Amygdala (tissue), 56 donors: ENCODE measurements at places on chromosomes 11 and 22.
A peak's percentile ranks its signal among the peaks of the same experiment; 100 is the strongest.

GRCh38 chr22:20191000-20191515 is 40.2 kb upstream of the CCDC188 start:
- DNase-seq = no peak

GRCh38 chr22:22571429-22571828 is 12.4 kb upstream of the PRAME start:
- DNase-seq = no peak

DNA sequence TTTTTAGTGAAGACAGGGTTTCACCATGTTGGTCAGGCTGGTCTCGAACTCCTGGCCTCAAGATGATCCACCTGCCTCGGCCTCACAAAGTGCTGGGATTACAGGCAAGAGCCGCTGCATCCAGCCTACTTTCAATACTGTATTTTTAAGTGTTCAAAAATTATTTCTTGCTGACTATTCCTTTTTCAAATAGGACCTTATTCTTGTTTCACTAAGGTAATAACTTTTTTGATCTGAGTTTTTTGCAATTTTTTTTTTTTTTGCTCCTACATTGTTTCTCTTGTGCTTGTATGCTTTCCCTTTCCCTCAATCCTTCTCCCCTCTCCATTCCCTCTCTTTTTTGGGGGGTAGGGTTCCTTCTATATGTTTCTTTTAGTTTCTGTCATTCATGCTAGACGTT is 73.1 kb downstream of the FAM168A start:
- no peak for DNase-seq

- no peak for DNase-seq
Observed at GRCh38 chr22:44363980-44364750, 51.4 kb upstream of the SHISAL1 start.

GRCh38 chr11:4495487-4495886 is 13.0 kb downstream of the OR52K1 start:
- no peak for DNase-seq

DNA sequence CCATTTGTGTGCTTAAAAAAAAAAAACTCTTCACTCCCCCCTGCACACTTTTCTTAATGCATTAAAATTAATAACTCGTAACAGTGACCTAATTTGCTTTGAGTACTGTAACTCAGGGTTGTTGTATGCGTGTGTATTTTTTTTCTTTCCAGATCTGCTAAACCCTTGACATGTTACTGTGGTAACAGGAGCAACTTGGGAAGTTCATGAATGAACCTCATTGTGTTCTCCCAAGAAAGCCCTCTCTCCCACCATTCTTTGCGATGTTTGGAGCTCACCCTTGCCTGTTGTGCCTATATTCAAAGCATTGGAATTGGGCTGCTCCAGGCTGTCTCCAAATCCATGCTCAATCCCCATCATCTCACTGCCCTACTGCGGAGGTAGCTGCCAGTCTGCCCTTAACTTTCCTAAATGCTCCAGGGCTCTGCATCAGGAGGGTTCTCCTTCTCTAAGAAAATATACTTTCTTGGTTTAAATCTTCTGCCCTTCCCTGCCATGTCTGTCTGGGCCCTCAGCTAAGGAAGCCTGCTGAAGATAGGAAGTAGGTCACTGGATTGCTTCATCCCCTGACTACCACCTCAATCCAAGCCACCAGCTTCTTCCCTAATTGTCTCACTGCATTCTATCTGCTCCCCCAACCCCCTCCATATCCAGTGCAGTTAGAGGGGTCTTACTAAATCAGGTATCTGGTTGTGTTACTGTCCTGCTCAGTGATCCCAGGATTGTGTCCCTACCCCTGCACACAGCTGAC is 70.3 kb downstream of the KIRREL3 start:
- DNase-seq = no peak

DNA sequence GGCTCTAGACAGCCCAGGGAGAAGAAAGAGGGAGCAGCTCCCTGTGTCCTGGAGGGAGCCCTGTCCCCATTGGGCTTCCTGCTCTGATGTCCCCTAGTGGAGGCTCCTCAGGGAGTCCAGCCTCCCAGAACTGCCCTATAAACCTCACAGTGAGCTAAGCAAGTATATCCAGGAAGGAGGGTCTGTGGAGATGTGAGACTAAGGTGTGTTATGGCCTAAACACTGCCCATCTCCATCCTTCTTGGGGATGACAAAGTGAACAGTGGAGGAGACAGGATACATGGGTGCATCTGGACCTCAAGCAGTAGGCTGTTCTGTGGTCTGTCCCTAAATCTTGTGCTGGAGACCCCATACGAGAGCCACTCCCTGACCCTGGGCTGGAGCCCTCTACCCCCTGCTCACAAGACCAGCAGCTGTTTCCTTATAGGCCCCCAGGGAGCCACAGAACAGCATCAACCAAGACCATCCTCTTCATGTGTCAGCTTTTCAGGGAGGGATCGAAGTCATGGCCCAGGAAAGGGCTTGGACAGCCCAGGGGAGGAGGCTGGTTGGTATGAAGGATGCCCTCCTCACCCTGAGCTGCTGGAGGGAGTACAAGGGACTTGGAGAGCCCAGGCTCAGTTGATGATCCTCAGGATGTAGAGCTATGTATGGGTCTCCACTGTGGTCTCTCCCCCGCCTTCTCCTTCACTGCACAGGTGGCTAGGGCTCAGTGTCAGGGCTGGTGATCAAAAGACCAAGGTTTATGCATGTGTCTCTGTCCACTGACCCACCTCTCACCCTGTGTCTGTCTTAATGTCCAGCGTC is 49.7 kb upstream of the TOP3B start:
- DNase-seq = no peak

DNA sequence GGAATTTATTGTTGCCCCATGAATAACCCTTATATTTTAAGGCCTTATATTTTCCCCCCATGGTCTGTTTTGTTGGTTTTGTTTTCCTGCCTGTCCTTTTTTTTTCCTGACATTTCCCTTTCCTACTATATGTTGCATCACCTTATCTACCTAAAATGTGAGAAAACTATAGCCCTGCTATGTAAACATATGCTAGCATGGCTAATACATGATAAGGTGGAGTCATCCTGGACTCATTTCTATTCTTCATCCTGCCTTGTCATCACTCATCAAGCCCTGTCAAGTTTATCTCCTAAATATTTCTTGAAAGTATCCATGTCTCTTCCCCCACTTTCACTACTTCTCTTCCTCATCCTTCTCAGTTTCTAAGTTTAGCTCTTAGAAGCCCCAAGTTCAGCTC is 2168.8 kb upstream of the RAG2 start:
- no peak for DNase-seq

DNA sequence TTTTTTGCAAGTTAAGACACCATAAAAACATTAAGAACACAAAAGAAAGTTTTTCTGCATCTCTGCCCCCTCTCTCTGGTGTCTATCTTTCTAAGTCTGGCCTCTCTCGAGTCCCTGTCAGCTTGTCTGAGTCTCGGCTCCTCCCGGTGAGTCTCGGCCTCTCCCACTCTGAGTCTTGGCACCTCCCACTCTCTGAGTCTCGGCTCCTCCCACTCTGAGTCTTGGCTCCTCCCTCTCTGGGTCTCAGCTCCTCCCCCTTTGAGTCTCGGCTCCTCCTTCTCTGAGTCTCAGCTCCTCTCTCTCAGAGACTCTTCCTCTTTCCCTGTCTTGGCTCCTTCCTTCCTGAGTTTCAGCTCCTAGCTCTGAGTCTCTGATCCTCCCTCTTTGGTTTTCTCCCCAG is 72.5 kb upstream of the AMPD3 start:
- DNase-seq = no peak

- no peak for DNase-seq
Observed at GRCh38 chr11:9120664-9121468, 29.5 kb upstream of the SCUBE2 start.

GRCh38 chr11:34519595-34520235 is 6.1 kb upstream of the ELF5 start:
- DNase-seq = no peak

DNA sequence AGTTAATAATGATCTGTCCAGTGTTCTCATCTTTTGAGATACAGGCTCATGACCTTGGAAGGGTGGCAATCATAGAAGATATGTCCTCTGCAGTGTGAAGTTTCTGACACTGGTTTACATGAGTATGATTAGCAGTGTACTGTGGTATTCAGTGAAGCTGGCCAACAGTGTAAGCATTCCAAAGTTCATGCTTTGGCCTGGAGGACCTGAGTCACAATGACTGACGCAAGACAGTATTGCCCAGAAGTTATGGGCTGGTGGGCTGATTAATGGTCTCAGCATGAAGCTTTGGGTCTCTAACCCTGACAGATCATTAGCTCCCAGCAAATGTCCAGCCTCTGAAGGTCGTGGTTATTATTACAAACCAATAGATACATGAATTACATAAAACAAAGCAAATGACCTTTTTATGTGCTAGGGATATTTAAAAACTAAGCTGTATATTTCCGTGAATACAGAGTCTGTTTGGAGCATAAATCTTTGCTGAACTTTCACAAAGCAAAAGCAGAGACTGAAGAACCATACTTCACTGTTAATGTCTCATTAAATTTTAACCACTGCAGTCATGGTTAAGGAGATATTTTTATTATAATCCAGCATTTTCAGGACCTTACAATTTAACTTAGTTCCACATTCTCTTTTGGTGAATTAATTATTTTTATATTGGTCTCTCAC is 28.3 kb upstream of the USP47 start:
- DNase-seq = no peak

DNA sequence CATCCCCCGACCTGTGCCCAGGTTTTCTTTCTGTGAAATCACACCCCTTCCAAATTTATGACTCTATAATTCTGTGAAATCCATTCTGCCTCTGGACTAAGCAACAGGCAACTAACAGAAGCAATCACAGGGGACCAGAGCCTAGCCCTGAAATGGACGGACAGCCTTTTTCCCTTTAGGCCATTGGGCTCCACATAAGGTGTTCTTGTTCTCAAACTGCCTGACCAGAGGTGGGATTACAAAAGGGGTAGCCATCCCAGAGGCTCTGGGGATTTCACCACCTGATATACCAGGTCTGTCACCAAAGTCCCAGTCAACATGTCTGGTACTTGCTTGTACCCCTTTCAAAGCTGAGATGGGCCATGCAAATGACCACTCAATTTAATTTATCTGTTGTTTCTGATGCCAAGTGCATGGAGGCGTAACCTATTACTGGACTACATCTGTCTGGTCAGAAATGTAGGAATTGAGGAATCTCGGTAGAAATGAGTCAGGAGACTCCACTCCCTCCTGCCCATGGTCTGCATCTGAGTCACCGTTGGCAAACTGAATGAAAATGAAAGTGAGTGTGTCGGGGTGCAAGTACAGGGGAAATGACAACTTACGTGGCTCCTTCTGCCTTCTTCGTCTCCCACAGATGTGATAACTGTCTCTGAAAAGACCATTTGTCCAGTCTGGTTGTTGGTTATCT is 10.2 kb downstream of the DKK3 start:
- DNase-seq = no peak

GRCh38 chr11:108614086-108614485 is 20.5 kb upstream of the EXPH5 start:
- no peak for DNase-seq

- no peak for DNase-seq
Observed at GRCh38 chr11:134228625-134229024, 4.2 kb downstream of the VPS26B start.

DNA sequence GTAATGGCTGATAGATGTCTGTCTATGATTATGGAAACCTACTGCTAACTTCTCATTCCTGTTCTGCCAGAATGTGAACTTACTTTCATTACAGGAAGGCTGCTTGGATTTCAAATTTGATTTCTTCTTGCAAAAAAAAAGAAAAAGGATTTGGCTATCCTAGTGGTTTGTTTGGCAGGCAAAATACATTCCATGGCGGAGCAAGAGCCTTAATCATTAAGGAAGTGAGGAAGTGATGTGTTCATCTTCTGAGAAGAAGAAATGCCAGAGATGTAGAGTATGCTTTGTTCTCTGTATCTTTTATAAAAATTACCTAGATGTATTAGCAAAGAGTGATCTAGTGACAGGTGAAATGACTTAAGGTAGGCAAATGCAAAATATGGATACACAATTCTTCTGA is 356.3 kb downstream of the SOX6 start:
- DNase-seq = no peak

DNA sequence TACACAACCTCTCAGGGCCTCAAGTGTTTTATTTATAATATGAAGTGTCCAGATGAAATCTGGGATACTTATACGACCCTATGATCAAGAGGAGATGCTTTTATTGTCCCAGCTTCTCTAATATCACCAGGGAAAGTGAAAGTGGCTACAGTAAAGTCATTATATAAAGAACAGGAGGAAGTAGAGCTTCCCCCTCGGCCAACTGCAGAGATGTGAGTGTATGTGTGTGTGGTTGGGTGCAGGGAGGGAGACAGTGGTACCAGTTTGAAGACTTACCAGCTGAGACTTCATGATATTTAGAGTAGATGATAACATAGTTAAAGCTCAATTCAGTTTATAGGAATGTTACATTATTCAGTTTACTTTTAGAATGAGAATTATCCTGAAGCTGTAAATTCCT is 373.6 kb upstream of the DDI1 start:
- no peak for DNase-seq

DNA sequence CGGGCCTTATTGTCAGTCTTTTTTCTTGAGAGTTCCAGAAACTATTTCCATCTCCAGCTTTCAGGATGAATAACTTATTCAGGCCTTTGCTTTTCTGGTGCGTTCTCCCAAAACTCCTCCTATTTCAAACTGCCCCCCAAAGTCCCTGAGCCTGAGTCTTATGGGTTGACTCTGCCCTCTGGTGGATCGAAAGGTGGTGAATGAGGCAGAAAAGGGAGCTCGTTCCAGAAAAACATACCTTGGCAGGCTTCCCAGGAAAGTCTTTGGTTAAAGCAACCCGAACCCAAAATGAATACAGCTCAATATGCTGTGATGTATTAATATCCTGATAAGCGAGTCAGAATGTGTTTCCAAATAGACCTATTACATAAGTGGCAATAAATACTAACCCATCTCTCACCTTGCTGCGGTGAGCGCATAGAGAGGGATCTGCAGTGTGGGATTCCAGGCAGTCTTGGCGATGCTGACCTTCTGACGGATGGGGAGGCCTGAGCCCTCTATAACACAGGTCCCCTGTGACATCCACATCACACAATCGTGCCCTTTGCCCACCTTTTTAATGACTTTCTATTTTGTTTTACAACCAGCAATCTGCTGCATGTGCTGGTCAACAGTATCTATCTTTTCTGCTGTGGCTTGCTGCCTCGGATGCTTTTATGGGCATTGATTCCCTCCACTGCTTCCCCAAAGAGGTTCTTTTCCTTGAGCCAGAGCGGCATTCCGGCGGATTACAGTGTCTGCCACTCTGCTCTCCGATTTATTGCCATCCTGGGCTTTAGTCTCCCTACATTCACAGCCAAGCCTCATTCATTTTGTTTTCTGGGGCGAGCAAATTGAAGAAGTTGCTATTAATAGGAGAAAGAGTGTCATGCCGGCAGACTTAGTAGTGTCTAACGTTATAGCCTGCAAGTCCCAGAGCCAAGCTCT is 756.8 kb downstream of the NTM start:
- peak; percentile 74 for DNase-seq

GRCh38 chr11:111379602-111380136 is 594 bp upstream of the POU2AF1 start:
- no peak for DNase-seq
